ENCODE measurements at places on chromosomes 16 and 17.

- no peak for DNase-seq
These were observed 1183.2 kb downstream of the CDH11 start for GRCh38 chr16:63938661-63939060.

DNA sequence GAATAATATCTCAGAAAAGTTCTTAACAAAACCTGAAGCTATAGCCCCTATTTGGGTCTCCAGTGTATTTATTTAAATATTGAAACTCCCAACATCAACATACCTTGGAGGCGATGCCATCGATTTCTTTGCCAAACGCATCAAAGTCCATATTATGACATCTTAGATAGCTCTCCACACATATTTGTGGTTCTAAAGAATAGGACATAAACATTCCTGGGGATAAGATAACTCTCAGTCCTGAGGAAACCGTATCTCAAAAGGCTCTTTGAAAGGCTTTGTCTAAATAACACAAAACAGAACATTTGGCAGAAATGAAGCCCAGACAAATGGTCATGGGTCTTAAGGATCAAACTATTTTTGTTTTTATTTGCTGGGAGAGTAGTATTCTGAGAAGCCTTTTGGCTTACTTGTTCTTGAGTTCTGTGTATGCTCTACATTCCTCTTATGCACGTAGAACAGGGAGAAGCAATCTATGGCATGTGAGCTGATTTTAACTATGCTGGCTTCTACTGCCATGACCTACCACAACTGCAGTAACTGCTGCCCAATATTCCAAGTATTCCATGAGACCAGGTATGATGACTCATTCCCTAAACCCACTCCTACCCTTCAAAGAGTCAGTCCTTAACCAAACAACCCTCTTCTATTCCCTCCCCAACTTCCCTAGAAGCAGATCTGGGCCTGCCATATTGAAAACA, 279.0 kb upstream of the ZFHX3 start:
- no peak for DNase-seq

GRCh38 chr16:24610416-24610755, 71.0 kb downstream of the RBBP6 start:
- DNase-seq: no peak

DNA sequence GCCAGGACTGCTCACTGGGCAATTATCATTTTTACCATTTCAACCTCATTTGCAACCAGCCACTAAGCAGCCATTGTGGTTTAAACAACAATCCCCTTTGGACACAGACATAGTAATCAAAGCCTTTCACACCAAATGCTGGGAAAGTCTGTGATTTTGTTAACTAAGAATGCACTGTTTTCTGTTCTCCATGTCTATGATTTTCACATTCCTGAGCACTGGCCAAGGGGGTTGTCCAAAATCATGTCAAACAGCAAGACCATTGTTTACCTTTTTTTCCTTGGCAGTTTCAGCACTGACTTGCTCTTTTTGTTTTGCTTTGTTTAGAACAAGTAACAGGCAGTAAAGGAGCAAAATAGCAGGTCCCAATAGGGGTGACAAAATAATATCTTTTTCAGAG, 106.3 kb upstream of the SIAH1 start:
- DNase-seq: no peak

GRCh38 chr17:9862220-9862619, 36.5 kb downstream of the GLP2R start:
- no peak for DNase-seq

GRCh38 chr17:48532261-48532660, 1.4 kb upstream of the HOXB1 start:
- no peak for DNase-seq

GRCh38 chr17:48856122-48856821, 25.4 kb downstream of the CALCOCO2 start:
- no peak for DNase-seq

All from NCI-H2029 treated with DMSO at 0.1 percent for 48 hours (cell line).